NCI-H526 (cell line): ENCODE measurements at places on chromosomes 4 and X.

GRCh38 chr4:99859618-99860017 is 34.6 kb downstream of the LAMTOR3 start:
- DNase-seq, result no peak

DNA sequence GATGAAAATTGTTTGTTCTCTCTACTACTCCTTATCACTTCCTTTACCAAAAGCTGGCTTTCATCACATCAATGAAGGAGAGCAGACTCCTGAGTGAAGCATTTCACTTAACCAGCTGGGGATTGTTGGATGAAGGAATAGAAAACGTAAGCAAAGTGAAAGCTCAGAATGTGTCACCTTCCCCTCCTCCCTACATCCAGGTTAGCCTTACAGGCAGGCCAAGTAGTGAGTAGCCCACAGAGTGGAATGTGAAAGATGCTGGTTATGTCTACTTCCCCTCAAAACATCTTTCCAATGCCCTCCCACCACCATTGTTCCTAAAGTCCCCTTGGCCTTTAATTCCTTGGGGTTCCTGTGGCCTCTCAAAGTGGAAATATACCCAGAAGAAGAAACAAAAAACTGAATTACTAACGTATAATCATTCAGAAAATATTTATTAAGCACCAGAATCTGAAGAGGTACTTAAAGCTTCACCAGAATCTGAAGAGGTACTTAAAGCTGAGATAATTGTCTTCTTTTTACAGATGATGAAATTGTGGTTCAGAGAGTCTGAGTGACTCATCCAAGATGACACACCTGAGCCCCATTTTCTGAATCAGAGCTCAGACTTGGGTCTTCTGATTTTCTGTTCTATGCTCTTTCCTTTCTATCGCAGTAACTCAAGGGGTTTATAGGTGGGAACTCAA is 6.5 kb downstream of the P2RY4 start:
- DNase-seq, result no peak

DNA sequence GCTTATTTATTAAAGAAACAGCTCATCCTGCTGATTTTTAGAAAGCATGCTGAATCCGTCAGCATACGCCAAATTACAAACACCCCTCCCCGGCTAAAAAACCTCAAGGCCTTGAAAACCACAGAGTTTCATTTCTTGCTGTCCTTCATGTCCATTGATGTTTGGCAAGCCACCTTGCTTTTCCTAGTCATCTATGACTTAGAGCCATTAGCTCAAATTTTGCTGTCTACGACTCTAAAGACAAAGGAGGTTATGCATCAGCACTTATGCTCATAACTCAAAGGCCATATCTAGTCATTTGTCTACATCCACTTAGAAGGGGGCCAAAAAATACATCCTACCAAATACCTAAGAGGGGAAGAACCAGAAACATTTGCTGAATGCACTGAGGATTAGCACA is 925.1 kb downstream of the PCDH7 start:
- DNase-seq, result no peak

GRCh38 chr4:4408576-4409335 is 21.9 kb downstream of the NSG1 start:
- DNase-seq, result no peak

DNA sequence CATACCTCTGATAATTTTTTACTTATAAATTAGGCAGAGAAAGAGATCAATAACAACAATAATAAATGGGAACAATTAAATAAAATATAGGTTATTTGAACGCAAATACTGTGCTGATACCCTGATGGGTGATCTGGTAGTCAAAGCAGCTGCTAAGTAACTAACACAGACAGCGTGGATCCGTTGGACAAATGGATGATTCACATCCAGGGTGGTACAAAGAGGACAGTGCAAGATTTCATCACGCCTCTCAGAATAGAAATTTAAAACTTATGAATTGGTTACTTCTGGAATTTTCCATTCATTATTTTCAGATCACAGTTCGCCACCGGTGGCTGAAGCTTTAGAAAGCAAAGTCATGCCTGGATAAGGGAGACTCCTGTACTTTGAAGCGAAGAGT is 1066.0 kb upstream of the ADGRL3 start:
- no peak for DNase-seq

DNA sequence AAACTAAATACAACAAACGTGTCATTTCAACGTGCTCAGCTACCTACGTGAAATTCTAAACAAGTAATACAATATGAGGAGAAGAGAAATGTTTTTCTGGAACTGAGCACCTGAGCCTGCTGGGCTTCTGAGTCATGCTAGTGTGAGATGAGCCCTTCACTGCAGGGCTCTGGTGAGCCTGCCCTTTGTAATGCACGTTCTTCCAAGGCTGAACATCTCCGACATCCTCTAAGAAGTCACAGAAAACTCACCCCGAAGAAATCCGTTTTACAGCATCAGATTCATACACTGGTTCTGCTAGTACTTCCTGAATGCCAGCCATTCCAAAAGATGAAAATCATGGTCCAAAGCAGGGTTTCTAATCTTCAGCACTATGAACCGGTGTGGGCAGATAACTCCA is 157.1 kb downstream of the AMELX start:
- DNase-seq, result no peak

- no peak for DNase-seq
Measured at GRCh38 chrX:115344885-115345614, 55.5 kb downstream of the LUZP4 start.

- DNase-seq, result no peak
Measured at GRCh38 chrX:9498236-9498635, 33.4 kb downstream of the TBL1X start.

GRCh38 chrX:107978071-107978470 is 4.1 kb downstream of the TEX13B start:
- peak; percentile 2 for DNase-seq

GRCh38 chr4:5984843-5985242 is 33.4 kb downstream of the C4orf50 start:
- no peak for DNase-seq

DNA sequence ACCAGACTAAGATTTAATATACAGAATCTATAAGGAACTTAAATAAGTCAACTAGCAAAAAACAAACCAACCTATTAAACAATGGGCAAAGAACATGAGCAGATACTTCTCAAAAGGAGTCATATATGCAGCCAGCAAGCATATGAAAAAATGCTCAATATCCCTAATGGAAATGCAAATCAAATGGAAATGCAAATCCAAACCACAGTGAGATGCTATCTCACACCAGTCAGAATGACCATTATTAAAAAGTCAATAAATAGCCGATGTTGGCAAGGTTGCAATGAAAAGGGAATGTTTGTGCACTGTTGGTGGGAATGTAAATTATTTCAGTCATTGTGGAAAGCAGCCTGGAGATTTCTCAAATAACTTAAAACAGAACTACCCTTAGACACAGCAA is 97.0 kb upstream of the SLC6A14 start:
- DNase-seq, result no peak

DNA sequence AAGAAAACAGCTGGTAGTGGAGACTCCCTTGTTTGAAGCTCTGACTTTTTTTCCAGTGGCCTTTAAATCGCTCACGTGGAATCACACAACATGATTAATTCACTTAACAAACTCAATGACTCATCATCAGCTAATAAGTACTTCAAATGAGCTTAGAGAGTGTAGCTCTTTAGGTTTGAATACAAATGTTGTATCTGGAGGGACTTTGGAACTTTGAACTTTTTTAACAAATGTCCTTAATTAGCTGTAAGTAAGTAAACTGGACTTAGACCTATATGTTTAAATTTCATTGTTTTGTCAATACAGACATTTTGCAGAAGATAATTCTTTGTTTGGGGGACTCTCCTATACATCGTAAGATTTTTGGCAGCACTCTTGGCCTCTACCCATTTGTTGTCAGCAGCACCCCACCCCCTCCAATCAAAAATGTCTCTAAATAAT is 581.1 kb downstream of the SPRY1 start:
- DNase-seq, result peak; percentile 29
